CD4-positive, alpha-beta T cell treated with Interleukin-17A for 4 hours (primary cell): ENCODE measurements at places on chromosomes 5 and 9.

DNA sequence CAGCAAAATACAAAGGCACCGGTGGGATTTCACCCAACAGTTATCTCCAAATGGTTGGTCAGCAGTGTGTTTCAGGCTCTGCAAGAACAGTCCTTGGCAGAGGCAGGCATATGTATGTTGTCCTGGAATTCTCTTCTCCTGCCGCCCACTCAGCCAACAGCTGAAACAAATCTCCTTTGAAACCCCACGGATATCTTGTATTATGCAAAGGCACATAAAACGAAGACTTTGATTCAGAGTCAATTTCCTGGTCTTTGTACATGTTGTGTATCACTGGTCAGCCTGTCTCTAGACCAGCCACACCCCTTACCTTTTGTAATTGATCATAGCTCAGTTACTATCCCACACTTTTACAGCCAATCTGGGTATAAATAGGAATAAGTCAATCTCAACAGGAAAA is 29.2 kb downstream of the FREM1 start:
- no peak for DNase-seq

- no peak for DNase-seq
These were observed 124.3 kb downstream of the UGCG start for GRCh38 chr9:112020680-112021596.

DNA sequence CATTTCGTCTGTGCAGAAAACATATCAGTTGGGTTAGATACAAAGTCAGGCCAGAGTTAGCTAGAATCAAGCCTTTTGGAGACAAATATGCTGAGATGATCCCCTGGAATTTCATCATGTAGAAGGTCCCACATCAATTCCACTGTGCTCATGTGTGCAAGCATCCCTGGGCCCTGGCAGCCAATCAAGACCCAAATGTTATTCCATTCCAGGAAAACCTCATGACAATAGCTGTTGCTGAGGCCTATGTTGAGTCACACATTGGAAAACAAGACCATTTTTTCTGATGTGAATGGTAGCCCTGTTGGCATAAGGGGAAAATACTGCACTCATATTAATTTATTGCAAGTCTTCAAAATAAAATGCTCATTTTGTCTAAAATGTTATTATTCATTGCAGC is 11.5 kb downstream of the SPOCK1 start:
- no peak for DNase-seq

DNA sequence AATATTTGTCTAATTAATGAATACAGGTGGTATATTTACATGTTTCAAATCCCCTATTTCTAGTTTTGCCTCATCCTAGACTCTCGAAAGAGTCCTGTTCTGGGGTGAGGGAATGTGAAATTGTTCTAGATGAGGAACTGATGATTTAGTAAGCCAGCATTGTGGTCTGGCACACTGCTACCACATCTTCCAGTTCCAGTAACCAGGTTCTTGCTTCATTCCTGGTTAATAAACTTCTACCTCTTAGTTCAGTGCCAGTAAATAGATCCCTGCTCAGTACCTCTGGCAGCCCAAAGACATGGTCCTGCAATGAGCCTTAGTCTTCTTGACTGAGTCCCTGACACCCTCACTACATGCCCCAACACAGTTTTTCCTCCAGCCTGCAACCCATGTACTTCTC is 207.7 kb downstream of the SREK1 start:
- no peak for DNase-seq
